ENCODE measurements at places on chromosomes 2 and 18.

DNA sequence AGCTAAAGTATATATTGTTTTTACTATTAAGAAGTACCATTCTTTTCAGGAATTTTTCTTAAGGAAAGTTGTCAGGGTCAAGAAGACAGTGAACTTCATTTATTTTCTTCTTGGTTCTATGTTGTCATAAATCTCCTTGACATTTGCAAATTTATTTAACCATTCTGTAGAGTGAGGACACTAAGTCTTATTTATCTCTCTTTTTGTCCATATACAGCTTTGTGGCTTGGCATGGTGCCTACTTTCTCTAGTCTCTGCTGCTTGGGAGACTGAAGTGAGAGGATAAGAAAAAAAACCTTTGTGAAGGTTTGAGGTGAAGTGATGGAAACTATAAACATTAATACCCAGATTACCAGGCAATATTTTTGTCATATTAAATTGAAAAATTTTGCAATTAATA is 1389.4 kb downstream of the SUCLG1 start:
- no peak for DNase-seq

- no peak for DNase-seq
These were observed 183.3 kb downstream of the TDRD15 start for GRCh38 chr2:21307037-21307436.

DNA sequence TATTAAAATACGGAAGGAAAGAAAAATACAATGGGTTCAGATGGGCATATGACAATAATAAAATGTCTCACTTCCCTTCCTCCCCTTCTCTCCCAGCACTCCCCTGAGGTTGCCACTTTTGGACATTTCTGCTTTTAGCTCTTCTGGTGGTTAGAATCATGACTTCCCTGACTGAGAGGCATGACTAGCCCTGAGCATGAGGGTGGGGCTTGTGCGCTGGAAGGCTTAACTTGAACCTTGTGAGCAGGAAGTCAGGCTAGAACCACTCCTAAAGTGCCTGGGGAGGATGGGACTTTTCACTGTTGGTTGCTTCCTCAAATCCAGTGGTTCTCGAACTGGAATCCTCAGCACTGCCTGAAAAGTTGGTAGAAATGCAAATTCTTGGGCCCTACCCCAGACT is 19.7 kb upstream of the ARHGAP25 start:
- no peak for DNase-seq

GRCh38 chr2:231378026-231378722 is 17.3 kb upstream of the B3GNT7 start:
- DNase-seq, result peak; percentile 48

DNA sequence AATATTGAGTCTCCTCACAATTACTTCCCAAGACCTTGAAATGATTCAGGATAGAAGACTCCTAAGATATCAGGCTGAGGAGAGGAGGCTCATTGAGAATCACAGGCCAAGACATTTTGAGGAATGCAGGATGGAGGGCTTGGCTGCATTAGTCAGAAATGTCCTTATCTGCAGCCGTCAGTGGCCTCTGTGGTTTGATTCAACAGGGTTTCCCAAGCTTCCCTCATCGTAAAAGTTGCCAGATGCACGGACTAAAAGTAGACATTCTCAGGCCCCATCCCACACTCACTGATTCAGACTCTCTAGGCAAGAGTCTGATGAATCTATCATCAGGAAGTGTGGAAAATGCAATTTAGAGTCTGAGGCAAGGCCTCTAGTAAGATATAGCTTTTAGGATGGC is 34.0 kb upstream of the TMEM178A start:
- no peak for DNase-seq

GRCh38 chr2:24317491-24317920 is 42.8 kb downstream of the ITSN2 start:
- no peak for DNase-seq

GRCh38 chr2:230901006-230901405 is 24.0 kb downstream of the GPR55 start:
- DNase-seq, result no peak

DNA sequence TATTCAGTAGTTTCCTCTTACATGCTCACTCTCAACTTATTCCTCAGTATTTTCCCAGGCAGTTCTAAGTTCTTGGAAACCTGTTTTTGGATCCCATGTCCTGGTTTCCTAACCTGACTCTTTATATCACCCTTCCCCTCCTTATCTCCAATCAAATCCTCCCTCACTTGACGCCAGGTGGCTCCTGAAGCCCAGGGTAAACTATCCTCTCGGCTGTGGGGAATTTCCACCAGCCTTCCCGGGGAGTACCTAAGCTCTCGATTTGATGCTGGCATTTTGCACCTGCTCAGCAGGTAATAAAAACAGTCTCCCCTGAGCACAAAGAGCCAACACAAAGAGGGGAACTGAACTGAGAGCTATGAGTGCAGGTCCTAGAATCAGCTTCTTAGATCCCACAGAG is 538.0 kb downstream of the SLC4A3 start:
- DNase-seq, result peak; percentile 56

Measured in H7 (cell line).